ENCODE measurements at places on chromosomes 11 and 22. TPM values are rescaled to one million over a fixed set of nuclear protein-coding genes. Genes with fewer than 3 reads are reported as not detected.

The TTC36 gene
- total RNA-seq: 0.50 TPM

The LIF gene
- total RNA-seq: 2.5 TPM

The USH1C gene
- total RNA-seq: not detected

The OR6A2 gene
- not detected for total RNA-seq

The KCNQ1OT1 gene
- 1.6 TPM for total RNA-seq

The PATE4 gene
- not detected for total RNA-seq

The P2RX3 gene
- total RNA-seq: not detected

The UBQLNL gene
- total RNA-seq: 0.19 TPM

The P4HA3 gene
- 2.1 TPM for total RNA-seq

The OR8H2 gene
- total RNA-seq: not detected

The SSTR3 gene
- not detected for total RNA-seq
